ENCODE measurements at places on chromosomes 6 and 20.

DNA sequence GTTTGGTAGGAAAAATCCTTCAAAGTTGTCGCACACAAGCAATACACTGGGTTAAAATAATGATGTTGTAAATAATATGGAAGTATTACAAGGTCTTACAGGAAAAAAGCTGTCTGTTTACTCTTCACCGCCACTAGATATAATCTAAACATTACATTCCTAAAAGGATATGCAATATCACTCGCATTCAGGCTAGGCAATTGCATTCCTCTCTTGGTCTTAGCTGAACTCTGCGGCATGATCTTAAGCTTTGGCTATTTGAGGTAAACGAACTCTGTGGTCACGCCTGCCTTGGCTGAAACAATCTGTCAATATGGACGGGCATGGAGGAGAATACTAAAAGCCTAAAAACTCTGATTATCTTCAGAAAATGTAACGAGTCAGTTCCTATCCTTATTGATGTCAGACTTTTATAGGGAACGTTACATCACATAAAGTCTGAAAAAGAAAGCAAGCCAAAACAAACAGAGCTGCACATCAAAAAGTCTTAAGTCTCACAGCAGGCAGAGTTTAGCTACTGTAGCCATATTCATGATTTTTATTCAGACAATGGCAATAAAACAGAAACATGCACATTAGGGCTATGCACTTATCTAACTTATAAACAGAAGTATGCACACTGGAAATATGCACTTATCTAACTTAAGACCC lies 30.8 kb upstream of the FILIP1 start:
- no peak for DNase-seq

DNA sequence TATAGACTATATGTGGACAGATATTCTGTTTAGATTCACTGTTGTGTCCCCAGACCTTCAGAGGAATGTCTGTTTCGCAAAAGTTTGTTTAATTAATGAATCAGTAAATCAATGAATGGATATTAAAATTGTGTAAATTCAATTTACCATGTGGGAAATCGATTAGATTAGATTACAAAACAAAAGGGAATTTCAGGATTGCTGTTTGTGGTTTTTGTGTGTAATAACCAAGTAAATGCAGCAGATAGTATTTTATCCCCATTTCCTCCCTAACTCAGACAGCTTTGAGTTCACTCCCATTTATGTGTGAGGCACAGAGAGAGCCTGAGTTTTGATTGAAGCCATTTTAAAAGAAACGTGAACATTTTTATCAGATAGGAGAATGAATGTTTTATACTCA lies 214.8 kb downstream of the ADGB start:
- no peak for DNase-seq

DNA sequence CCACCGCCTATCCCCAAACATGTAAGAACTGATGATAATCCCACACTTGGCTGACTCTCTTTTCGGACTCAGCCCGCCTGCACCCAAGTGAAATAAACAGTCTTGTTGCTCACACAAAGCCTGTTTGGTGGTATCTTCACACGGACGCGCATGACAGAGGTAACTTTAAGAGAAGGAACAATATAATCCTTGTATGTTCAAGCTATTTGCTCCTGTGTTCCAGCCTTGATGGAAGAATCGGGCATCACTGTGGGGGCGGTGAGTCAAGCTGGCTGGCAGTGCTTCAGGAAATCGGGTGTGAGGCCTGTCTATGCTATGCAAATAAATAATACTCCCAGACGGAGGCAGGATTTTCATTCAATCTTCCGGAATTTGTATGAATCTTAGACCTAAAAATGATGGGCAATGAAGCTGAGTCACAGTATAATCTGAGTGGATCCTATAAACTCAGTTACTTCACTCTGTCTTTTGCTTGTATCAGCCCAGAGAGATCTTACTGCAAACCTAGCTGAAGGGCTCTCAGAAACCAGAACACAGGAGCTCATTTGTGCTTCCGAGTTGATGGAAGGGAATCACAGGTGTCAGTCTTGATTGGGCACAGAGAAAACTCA lies 45.2 kb upstream of the NT5E start:
- DNase-seq = no peak

DNA sequence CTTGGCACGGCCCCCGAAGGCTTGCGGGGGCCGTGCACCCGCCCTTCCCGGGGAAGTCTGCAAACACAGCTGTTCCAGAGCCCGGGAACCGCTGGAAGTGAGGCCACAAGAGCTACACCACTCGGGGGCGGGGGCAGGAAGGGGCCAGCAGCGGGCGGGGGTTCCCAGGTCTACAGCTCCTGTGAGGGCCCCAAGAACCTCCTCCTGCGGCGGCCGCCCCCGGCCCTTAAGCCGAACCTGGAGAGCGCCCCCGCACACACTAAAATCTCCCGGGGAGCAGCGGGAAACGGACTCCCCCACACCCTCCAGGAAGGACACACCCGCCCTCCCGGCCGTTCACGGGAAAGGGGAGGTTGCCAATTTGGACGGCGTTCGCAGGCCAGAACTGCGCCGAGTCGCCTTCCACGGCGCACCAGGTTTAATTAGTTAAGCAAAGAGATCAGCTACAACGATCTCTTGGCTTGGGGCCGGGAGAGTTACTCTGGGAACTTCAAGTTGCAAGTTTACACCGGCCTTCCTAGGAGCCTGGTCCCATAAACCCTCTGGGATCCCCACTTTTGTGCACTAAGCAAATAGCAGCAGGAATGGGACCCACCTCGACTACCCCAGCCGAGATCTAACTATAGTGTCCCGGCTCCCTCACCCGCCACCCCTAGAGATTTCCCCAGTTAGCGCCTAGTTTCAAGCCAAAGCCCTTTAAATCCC lies 1.7 kb downstream of the JAG1 start:
- no peak for DNase-seq

DNA sequence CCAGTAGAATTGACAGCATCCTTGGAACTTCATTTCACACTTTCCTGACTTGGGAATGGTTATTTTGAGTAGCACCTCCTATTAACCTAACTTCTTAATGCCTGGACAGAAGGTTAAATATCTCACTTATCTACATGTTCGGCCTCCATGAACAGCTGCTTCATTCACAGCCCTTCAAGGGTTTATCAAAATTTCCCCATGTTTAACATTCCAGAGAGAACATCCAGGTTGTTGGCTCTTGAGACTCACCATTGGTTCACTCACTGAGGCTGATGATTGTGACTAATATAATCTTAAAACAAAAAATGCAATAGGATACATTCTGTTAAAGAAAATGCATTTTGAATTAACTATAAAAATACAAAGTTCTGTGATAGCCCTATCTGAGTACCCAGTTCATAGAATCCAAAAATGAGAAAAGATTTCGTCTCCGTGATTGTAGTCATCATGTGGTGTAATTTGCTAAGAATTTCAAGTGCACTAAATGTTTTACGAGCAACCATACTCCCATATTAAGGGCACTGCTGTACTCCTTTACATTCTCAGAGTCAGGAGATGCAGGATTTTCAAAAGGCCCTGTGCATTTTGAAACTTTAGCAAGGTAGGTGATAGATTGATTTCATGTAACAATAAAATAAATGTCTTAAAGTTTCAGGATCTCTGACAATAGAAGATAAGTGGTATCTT lies 260.6 kb upstream of the TAB2 start:
- no peak for DNase-seq

DNA sequence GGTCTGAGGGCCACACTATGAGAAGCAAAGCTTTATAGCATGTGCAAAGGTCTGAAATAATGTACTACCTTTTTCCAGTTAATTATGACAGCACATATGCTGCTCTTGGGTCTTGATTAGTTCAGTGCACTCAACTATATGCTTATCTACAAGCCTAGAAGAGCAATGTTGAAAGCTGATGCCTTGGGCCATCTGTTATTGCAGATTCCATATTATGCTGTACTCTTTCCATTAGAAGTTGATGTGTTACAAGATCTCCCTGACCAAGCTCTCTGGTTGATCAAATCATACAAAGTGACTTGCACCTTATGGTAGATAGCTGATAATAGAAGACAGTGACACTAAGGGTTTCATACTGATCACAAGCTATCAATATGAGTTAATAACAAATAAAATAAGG lies 327.3 kb downstream of the FRK start:
- no peak for DNase-seq

GRCh38 chr6:37171201-37171969 lies 1.4 kb downstream of the PIM1 start:
- DNase-seq = no peak

DNA sequence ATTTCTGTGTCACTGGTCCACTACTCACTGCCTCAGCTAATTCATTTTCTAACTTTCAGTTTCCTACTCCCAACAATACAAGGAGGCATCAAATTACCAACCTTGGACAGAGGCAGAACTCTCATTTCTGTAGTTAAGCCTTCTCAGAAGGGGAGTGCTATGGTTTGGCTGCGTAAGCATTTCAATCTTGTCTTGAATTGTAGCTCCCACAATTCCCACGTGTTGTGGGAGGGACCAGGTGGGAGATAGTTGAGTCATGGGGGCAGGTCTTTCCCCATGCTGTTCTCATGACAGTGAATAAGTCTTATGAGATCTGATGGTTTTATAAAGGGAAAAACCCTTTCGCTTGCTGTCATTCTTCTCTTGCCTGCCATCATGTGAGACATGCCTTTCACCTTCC lies 22.9 kb downstream of the HLA-DRA start:
- DNase-seq = peak; percentile 46

DNA sequence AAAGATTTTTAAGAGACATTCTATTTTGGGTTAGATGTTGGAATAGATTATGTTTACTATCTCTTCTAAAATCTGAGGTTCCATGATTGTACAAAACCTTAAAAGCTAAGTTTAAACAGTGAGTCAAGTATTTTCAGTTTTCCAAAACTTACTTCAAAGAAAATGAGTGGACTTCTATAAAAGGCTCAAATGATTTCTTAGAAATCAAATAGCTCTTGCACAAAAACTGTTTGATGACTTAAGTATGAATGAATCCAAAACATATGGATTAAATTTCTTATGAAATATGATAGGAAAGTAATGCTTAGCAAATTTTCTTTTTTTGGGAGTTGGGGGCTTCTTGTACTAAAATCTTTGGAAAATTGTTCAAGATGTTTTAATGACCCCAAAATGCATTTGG lies 837.3 kb upstream of the SLC35B3 start:
- DNase-seq = no peak

- no peak for DNase-seq
Observed at GRCh38 chr20:61510778-61511330, 258.8 kb downstream of the CDH4 start.

DNA sequence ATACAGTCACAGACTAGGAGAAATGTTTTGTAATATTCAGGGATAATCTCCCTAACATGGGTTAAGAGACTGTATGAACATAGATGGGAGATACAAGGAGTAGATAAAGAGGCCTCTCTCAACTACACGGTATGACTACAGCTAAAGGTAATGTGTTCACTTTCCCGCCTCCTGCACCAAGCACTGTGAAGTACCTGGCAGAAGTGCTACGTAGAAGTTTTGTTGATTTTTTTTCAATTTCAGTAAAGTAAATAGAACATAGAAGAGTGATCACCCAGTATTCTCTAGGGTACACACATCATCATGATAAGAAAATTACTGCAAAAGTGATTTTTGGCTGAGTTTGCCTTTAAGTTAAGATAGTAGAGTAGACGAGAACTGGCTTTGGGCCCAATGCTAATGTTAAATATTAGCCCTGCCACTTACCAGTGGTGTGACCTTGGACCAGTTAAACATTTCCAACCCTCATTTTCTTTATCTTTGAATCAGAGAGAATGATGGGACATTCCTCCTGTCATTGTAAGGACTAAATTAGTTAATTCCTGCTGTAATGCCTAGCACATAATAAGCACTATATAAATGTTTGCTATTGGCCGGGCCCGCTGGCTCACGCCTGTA lies 183.6 kb downstream of the COL9A1 start:
- no peak for DNase-seq

DNA sequence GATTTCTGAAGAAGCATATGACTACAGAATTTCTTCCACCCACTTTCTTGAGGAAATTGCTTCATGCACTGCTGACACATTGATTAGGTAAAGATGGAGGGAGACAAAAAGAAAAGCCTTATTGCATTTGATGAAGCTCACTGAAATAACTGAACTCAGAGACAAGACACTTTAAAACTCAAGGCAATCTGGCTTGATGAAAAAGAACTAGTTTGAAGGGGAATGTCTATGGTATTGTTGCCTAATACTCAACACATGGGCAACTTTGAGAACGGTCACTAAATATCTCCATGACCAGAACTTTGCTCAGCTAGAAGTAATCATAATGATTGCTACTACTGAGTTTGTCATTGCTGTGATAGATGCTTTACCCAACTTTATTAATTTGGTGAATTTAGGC lies 38.1 kb downstream of the HTR1B start:
- DNase-seq = no peak

GRCh38 chr6:101740631-101741030 lies 347.1 kb downstream of the GRIK2 start:
- DNase-seq = no peak

GRCh38 chr20:49666911-49667310 lies 46.8 kb downstream of the B4GALT5 start:
- no peak for DNase-seq

DNA sequence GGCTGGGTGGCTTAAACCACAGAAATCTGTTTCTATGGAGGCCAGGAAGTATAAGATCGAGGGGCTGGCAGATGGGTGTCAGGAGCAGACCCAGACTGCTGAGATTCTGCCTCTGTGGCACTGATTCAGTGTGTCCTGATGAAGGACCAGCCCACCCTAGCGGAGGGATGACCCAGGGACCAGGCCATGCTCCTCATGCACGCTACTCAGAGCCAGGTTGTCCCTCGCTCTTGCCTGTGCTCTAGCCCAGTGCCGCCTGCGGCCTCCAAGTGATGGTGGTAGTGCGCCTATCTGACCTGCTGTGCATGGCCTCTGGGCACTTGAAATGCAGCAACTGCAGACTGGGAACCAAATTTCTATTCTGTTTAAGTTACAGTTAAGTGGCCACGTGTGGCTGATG lies 13.1 kb upstream of the APMAP start:
- no peak for DNase-seq

DNA sequence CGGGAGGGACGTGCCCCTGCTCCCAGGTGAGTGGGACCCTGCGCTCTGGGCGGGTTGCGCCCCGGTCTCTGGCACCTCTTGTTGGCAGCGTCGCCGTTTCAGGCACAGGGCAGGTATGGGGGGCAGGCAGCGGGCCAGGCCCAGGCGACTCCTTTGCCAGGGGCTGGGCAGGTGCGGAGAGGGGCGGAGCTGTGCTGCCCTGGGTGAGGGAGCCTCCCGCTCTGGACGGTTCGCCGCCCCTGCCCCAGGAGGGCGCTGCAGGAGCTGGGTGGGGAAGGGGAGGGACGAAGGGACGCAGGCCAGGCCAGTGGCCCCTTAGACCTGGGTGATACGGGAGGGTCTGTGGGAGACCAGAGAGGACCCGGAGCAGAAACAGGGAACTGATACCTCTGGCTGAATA lies 663.9 kb upstream of the DEFB115 start:
- no peak for DNase-seq

DNA sequence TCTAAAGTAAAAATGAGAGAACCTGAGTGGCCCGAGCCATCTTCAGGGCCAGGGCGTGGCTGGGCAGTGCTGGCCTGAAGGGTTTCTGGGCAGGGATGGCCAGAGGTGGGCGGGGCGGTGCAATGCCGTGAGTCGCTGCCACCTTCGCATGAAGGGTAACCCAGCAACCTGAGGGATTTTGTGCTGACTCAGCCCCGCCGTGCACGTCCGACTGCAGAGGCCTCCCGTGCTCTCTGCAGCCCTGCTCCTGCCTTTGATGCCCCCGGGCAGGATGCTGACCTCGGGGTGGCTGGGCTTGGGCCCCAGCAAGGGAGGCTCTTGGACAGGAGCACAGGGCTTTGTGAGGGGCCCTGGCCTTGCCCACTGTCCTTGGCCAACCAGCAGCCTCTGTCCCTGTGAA lies 81.7 kb upstream of the GATA5 start:
- DNase-seq = no peak

GRCh38 chr6:5093231-5094015 lies 8.3 kb downstream of the PPP1R3G start:
- DNase-seq = no peak

- no peak for DNase-seq
Observed at GRCh38 chr6:78947529-78947928, 80.2 kb downstream of the IRAK1BP1 start.
